ENCODE measurements at places on chromosomes 5 and 9. TPM values are rescaled to one million over a fixed set of nuclear protein-coding genes. Genes with fewer than 3 reads are reported as not detected.

DNA sequence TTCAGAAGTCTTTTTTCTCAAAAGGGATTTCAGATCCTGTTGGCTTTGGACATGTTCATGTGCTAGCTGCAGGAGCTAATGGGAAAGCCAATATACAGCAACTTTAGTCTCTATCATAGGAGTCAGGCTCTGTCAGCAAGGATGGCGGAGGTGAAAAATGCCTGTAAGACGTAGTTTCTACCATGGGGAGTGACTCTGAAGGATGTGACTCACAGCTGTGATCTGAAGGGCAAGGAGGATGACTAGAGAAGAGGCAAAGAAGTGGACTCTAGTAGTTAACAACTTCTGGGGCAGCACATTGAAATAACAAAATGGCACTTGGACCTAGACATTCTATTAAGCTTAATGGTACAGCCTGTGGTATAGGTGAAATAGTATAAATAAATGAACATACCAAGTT is 3.1 kb upstream of the NDUFS4 start:
- no peak for DNase-seq
- H3K36me3 ChIP-seq: no peaks in the 10 kb centered on the region
- no peaks in the 10 kb centered on the region for H3K27me3 ChIP-seq
- no peak overlapping the region for H3K27ac ChIP-seq

DNA sequence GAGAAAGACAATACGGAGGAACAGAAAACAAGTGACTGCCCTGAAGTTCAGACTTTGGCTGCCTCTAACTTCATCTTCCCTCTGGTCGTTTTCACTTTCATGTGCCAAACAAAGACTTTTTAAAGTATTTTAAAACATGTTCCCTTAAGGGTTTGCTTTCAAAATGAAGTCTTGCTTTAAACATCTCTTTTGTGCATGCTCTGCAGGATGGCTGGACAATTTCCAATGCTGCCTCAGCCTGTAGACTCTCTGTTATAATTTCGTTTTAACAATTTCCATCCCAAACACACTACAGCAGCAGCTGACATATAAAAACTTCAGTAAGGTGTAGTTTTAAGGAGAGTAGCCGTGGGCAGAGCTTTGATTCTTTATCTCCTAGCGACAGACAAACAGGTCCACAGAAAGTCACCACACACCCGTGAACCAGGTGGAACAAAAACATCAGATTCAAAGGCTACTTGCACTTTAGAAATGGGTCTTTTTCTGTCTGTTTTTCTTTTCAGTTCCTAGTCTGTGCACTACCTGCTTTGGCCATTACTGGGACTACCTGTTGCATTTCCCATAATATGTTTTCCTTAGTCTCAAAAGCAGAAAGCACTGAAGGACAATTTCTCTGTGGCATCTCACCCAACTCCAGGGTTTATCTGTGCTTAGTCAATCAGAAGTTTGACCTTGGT is 308.9 kb downstream of the DTWD2 start:
- H3K36me3 ChIP-seq: no peaks in the 10 kb centered on the region
- no peaks in the 10 kb centered on the region for H3K4me1 ChIP-seq
- no peak for DNase-seq
- no peaks in the 10 kb centered on the region for H3K27me3 ChIP-seq
- no peak overlapping the region for H3K4me3 ChIP-seq

DNA sequence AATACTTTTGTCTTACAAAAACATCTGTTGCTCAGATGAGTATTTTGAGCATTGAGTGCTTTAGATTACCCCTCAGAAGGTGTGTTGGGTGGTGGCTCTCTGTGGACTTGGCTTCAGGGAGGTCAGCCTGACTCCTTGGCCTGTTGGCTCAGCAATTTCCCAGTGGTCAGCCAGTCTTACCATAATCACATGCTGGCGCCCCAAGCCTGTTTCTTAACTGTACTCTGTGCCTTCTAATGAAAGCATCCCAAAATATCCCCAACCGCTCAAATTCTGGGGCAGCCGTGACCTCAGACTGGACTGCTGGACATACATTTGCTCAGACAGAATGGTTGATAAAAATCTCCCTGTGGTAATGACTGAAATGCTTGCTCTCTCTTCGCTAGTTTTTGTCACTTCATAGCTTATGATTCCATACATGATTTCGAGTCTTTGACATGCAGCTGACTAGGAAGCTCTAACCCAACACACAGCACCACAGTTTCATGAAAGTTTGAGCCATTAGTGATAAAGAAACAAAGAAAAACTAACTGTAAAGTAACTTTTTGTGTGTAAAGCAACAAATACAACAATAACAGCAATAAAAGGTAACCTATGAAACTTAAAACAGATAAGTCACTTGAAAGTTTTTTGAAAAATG is 562.2 kb upstream of the MEF2C start:
- no peaks in the 10 kb centered on the region for H3K27me3 ChIP-seq
- H3K4me1 ChIP-seq: no peaks in the 10 kb centered on the region
- no peaks in the 10 kb centered on the region for H3K36me3 ChIP-seq
- no peak for DNase-seq
- H3K4me3 ChIP-seq: no peak overlapping the region

Gene LRSAM1
- polyA plus RNA-seq: 12.8 TPM

Gene CDX1
- polyA plus RNA-seq: 238 TPM
